ENCODE measurements at places on chromosomes 5 and 9. TPM values are rescaled to one million over a fixed set of nuclear protein-coding genes. Genes with fewer than 3 reads are reported as not detected.

DNA sequence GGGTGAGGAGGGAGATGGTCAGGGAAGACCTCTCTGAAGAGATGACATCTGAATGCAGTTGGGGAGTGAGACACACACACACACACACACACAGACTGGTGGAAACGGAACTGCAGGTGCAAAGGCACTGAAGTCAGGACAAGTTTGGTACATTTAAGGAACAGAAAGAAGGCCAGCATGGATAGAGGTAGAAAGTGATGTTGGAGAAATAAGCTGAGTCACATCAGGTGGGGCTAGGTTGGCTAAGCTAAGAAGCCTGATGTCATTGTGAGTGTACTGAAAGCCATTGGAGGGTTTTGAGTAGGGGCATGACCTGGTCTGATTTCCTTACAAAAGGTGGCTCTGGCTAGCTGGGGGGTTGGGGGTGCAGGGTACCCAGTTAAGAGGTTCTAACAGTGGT, 3.1 kb downstream of the BSPRY start:
- no peak for DNase-seq

- no peak for DNase-seq
These were observed 136.6 kb upstream of the RAPGEF1 start for GRCh38 chr9:131876486-131876885.

Gene PCDHGC3
- polyA plus RNA-seq, result 23.1 TPM

GRCh38 chr5:13478831-13479465, 465.5 kb downstream of the DNAH5 start:
- DNase-seq, result no peak

GRCh38 chr5:103938146-103938695, 375.6 kb upstream of the NUDT12 start:
- DNase-seq, result no peak

DNA sequence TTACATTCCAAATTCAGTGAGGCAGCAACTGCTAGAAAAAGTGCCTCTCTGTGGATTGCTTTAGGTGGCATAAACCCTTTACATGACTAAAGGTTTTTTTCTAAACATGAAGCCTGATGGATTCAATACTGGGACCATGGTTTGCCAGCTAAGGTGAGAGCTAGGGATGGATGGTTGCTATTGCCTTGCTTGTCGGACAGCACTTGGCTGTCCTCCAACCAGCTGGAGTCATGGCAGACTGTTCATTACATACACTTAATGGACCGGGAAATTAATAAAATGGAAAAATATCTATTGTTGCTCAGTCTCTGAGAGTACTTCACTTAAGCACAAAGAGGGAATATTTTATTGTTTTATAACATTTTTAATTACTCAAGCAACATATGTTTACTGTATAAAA, 116.9 kb upstream of the TRPC7 start:
- DNase-seq, result no peak

Gene IL9
- not detected for polyA plus RNA-seq

DNA sequence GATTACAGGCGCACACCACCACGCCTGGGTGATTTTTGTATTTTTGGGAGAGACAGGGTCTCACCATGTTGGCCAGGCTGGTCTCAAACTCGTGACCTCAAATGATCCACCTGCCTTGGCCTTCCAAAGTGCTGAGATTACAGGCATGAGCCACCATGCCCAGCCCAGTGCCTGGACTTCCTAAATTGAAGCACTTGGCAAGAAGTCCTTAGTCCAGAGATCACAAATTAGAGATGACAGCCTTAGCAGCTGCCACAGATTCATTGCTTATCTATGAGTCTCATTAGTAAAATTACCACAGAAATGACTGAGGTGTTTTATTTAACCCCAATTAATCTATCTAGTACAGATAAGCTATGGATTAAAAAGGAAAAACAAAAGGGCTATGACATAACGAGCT, 19.2 kb downstream of the EFCAB9 start:
- no peak for DNase-seq

DNA sequence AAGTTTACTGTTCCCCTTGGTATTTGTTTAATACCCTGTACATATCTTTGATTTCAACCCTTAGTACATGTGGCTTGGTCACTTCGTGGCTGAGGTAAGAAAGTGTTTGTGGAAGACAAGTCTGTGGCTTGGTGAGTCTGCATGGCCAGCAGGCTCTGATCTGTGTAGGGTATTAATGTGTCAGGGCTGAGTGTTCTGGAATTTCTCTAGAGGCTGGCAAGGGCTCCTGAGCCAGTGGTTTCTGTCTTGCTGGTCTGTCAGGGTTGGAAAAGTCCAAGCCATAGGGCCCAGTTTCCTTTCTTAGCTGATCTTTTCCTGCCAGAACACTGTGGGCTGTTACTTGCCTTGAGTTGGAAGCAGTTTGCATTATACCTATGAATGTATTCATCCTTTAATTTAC, 48.0 kb upstream of the FBXL7 start:
- no peak for DNase-seq

DNA sequence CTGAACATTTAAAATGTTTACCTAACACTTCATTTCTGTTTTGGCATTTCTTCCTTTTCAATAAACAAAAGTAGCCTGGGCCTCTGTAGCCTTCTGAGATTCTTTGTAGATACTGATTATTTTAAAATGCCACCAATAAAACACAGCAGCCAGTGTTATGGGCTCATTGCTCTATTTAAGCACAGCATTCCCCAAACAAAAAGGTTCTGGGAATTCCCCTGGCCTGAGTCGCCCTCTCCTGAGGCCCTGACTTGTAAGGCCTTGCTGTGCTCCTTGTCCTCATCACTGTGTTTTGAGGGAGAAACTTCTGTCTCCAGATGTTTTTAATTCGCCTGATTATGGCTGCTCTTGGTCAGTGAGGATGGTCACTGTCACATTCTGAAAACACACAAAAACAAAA, 33.0 kb upstream of the CTXN3 start:
- no peak for DNase-seq
